ENCODE measurements at places on chromosomes 6 and 20. TPM values are rescaled to one million over a fixed set of nuclear protein-coding genes. Genes with fewer than 3 reads are reported as not detected.

- no peak for DNase-seq
These were observed 13.0 kb downstream of the E2F3 start for GRCh38 chr6:20414711-20415110.

DNA sequence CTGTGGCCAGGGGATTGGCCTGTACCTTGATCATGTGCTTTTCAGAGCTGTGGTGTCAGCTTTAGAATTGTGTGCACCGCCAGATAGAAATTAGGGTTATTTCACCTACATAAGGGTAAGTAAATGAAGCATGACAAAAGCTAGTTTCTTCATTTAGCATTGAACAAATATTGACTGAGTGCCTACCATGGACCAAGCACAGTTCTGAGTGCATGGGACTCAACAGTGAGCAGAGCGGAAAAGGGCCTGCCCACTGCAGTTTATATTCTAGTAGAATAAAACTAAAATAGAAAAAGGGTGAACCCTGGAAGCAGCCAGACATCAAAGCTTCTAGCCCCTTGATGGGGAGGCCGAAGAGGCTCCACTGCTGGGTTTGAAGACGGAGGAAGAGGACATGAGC is 25.6 kb downstream of the ECT2L start:
- no peak for DNase-seq

GRCh38 chr6:45898941-45899682 is 116.5 kb downstream of the CLIC5 start:
- no peak for DNase-seq

DNA sequence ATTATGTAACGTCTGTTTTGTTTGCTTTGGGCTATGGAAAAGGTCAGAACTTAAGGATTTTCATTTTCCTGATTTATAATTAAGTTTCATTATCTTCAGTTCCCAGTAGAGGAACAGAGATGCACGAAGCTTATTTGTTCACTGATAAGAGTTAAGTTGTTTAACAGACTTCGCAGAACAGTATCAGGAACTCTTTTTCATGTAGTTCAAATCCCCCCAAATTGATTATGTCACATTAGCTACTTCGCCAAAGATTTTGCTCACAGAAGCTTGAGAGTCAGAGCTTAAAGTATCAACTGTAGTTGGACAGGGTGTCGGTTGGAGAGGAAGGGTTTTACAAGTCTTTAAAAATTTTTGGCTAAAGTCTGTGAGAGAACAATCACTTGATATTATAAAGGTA is 43.4 kb downstream of the ZHX3 start:
- DNase-seq, result no peak

GRCh38 chr6:127342296-127342945 is 988 bp downstream of the ECHDC1 start:
- DNase-seq, result no peak

HLA-DMB gene
- not detected for total RNA-seq

DNA sequence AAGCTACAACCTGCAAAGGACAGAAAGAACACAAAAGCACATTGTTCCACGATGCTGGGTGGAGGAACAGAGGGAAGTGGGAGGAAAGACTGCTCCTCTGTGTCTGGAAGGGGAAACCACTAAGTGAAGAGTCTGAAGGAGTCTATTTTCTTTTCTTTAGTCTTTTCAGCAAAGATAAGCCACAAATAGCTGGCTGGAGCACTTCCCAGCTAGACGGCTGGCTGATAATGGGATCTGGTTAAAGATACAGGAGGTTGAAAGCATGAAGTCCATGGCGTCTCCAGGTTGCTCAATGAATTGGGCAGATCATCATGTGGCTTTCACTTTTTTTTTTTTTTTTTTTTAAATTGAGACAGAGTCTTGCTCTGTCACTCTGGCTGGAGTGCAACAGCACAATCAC is 154.0 kb upstream of the KCNG1 start:
- no peak for DNase-seq

DNA sequence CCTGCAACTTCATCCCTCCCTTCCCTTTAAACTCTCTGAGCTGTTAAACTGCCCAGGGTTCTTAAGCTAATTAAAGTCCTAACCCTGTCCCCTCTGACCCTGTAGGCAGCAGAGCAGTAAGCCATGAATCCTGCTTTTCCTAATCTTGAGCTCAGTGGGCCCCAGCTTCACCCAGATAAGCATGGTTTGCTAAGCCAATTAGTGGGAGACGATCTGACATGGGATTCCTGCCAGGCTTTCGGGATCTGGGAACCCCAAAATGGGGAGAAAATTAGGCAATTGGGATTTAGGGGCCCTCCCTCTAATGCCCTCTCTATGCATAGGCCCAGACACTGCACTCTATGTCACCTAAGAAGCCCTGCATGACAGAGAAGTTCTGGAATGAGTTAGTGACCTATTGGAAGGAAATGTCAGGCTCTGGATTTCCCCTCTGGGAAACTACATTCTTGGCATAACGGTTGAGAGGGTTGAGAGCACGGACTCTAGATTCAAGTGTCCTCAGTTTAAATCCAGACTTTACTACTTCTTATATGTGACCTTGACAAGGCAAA is 4.6 kb downstream of the XKR7 start:
- DNase-seq, result no peak

DNA sequence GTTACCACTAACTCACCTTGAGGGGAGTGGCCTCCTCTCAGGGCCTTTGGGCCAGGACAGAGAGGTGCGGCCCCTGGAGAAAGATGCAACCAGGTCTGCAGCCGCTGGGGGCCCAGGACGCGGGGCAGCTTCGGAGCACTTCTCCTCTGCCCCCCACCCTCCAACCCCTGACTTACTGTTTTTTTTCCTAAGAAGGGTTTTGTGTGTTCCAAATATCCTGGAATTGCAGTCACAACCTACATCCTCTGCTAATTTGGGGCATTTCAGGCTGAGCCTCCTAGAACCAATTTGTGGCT is 1.7 kb downstream of the LINC00237 start:
- DNase-seq, result no peak

SPATS1 gene
- total RNA-seq, result not detected

DNA sequence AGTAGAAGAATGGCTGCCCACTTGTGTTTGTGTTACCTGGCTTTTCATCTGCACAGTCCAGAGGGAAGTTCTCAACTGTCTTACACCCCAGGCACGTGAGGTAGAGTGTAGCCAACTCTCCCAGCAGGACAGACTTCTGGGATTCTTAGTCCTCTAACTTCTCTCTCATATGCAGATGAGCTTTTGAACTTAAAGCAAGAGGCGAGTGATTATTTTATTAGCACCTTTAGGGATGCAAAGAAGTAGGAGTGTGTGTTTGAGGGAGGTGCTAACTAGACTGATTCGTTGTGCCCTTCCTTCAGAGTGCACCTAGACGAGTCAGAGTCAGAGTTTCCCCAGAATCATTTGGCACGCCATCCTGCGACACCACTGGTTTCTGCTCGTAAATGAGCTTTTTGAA is 10.8 kb downstream of the CDYL start:
- no peak for DNase-seq

DNA sequence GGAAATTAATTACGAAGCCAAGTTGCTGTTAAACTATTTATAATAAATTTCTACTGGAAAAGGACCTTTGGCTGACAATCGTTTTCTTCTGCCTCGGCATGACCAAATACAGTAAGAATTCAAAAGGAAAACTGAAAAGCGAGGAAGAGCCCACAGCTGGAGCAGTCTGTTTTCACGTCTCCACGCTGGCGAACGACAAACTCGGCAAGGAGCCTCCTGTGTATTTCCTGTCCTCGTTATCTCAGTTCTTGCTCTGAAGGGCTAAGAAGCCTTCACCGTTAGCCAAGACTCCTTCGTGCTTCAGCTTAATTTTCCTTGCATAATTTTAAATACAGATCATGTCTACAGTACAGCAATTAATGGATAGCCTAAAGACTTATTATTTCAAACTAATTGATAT is 214.3 kb upstream of the PLCB4 start:
- DNase-seq, result no peak

GRCh38 chr6:155245831-155246230 is 18.0 kb upstream of the CLDN20 start:
- DNase-seq, result no peak

GRCh38 chr6:37570482-37571133 is 70.9 kb upstream of the CCDC167 start:
- no peak for DNase-seq

FRK gene
- 0.07 TPM for total RNA-seq

- no peak for DNase-seq
These were observed 35.9 kb upstream of the IRAK1BP1 start for GRCh38 chr6:78831492-78831891.

GRCh38 chr6:152142105-152142504 is 334.6 kb downstream of the ESR1 start:
- no peak for DNase-seq

MDFI gene
- total RNA-seq, result 26.8 TPM
